ENCODE measurements at places on chromosomes 11 and 22.

- DNase-seq: no peak
These were observed 65.2 kb downstream of the PTPRJ start for GRCh38 chr11:48045536-48045935.

DNA sequence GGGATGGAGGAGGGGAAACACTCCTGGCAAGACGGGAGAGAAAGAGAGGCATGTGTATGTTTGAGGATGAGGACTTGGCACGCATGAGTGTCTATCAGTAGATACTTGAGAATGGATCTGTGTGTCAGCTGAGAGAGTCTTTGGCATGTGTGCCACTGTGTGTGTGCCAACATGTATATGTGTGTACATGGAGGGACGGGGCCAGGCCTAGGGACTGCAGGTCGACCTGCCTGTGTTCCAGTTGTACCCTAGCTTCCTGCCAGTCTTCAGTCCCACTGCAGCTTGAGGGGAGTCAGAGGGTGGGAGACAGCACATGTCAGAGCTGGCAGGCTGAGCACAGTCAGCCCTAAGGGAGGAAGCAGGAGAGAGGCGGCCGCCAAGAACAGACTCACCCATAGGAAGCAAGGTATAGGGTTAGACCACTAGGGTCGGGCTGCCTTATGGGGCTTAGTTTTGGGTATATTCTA lies 5.6 kb downstream of the CLCF1 start:
- DNase-seq: no peak

GRCh38 chr22:41891407-41891806 lies 23.5 kb downstream of the SHISA8 start:
- DNase-seq: no peak

DNA sequence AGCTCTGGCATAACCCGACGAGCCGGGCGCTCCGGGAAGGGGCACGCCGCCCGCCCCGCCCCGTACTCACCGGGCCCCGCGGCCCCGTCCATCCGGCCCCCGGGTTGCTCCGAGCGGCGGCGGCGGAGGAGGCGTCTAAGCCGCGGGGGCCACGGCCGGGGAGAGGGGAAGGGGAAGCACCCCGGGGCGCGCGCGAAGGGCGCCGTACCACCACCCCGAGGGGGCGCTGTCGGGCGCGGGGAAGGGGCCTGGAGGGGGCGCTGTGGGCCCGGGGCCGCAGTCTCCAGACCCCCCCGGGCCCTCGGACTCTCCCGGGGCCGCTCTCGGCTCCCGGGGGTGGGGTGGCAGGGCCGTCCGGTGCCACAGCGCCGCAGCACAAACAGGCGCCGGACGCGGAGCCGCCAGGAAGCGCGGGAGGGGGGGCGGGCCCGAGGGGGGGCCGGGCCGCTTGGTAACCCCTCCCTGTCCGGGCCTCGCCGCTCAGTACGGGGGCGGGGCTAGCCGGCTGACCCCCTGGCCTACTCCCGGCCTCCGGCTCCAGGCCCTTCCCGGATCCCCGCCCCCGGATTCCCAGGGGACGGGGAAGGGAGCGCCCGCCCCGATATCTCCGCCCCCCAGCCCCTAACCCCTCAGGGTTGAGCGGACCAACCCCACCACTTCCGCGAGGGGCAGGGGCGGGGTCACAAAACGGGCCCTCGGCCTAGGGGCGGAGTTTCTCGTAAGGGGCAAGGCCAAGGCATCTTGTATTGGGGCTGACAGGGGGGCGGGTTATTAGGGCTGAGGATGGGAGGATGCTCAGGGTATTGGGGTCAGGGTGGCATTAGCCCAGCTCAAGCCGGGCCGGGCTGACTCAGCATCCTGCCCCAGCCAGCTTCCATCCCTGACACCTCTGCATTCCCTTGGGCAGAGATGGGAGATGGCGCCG lies at the start of the genes EML3 and ROM1:
Gene EML3, minus strand, starts transcription at position 410 of the 925 bp plus-strand sequence. Its CDS starts 318 bp downstream, at position 92.
Gene ROM1, plus strand, starts transcription at position 892 of the 925 bp plus-strand sequence. Its CDS starts 25 bp downstream, at position 917.
- peak; percentile 96 for DNase-seq

- DNase-seq: peak; percentile 14
These were observed 31.7 kb upstream of the CSNK1E start for GRCh38 chr22:38348751-38349496.

DNA sequence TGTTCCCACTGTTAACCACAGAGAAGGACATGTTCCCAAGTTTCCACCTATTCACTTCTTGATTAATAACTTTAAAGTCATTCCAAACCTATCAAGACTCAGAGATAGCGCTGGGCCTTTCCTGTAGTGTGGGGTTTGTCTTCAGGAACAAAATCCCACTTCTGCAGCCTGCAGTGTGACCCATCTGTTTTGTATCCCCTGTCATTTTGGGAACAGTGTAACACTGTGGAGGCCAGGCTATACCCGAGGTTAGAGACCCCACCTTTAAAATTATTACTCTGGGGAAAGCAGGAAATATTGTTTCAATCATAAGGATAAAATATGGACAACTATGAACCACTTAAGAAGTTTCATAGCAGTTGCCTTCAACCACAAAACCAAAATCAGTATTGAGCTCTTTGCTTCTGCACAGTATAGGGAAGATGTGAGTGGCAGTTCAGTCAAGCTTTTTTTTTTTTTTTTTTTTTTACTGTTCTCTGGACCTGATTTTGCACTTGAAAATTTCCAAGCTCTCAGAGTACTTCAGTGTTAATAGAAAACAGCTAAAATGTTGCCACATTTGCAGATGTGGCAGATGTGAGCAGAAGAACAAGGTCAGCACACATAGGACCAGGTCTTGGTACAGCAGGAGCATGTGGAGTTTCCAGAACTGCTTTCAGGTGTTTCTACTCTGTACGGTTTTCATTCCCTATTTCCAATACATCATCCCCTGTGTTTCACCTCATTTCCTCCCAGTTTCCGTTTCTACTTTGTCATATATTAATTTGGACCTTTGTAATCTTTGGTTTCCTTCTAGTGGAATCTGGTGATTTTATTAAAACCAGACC lies 121.5 kb downstream of the MAML2 start:
- DNase-seq: no peak

GRCh38 chr22:32991353-32992101 lies 66.7 kb downstream of the SYN3 start:
- no peak for DNase-seq

- no peak for DNase-seq
These were observed 22.8 kb upstream of the GPR83 start for GRCh38 chr11:94424011-94424410.

DNA sequence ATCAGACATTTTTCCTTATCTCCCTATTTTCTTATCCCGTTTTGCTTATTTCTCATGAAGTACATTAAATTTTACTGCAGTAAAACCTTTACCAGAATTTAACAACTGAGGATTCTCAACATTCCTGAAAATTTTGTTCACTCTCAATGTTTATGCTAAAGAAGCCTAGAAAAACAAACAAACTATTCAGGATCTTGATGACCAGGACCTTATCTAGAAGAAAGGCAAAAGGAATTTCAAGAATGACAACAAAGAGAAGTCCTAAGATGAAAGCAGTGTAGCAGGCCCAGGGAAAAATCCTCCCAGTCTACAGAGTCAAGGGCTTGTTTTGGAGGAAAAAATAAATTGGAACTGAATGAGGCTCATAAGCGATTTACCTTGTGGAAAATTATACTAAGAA lies 283.3 kb upstream of the ARHGAP42 start:
- DNase-seq: no peak

GRCh38 chr11:86748296-86748695 lies 52.0 kb upstream of the PRSS23 start:
- DNase-seq: no peak

- no peak for DNase-seq
These were observed 241.0 kb downstream of the TENM4 start for GRCh38 chr11:79199729-79200354.

GRCh38 chr11:96338910-96339705 lies 3.9 kb downstream of the MAML2 start:
- peak; percentile 59 for DNase-seq

DNA sequence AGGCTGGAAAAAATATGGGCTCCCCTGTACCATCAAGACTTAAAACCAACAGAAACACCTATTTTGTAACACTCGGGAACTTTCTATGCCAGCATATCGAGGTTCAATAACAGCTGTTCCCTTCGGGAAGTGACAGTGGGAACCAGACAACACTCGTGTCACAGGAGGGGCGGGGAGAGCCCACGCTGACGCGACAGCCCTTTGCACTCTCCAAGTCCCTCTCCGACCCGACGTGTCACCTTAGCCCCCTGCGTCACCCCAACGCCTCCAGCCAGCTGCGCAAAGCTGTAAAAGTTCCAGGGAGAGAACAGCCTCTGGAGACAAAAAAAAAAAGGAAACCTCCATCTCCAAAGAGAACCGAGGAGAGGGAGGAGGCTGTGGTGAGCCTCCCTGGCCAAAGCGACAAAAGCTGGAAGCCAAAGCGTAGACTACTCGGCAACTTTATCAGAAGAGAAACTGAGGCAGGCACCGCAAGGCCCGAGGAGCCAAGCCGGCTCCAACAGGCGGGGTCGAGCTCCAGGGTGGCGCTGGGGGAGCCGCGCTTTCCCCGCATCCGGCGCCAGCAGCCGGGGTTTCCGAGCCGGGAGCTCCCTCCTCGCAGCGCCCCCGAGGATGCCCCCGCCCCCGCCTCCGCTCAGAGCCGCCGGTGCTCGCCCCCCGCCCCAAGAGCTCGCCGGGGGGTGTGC lies 751 bp downstream of the ARFGAP3 start:
- DNase-seq: peak; percentile 57

GRCh38 chr11:19670030-19670791 lies 42.4 kb upstream of the NAV2 start:
- no peak for DNase-seq

DNA sequence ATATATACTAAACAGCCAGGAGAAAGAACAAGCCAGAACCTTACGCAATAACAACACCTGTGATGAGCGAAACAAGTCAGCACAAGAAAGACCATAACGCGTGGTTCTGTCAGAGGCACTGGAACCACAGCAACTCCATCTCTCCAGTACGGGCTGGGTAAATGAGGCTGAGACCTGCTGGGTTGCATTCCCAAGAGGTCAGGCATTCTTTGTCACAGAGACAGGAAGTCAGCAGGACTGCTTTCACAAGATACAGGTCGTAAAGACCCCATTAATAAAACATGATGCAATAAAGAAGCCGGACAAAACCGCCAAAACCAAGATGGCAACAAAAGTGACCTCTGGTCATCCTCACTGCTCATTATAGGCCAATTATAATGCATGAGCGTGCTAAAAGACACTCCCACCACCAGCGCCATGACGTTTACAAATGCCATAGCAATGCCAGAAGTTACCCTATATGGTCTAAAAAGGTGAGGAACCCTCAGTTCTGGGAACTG lies 21.7 kb downstream of the TPST2 start:
- no peak for DNase-seq

DNA sequence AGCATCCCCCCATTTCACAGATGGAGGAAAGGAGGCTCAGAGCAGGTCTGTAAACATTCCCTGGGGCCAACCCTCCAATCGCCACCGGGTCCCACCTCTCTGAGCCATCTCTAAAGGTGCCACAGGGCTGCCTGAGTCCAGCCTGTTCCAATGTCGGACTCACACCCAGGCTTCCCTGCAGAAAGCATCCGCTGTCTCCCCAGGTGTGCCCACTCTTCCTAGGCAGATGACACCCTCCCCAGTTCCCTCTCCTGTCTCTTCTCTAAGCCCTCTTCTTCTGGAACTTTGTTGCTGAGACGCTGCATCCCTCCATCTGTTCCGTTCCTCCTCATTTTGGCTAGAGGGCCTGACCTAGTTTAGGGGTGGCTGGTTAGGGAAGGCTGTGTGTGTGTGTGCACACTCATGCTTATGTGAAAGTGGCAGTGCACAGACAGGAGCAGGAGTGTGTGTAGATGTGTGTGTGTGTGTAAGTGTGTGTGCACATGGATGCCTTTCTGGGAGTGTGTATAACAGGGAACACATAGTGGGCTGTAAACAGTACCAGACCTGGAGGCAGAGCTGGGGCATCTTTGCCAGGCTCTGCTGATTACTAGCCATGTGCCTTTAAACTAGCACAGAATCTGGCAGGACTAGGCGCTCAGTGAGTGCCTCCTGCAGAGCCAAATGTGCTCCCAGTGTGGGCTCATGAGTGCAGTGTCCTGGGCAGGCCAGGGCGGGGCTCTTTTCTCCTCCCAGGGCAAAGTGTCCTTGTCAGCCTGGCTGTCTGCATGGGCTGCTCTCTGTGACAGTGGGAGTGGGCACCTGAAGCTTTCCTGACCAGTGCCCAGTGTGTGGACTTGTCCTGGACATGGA lies 77.3 kb upstream of the NECTIN1 start:
- DNase-seq: no peak

GRCh38 chr11:1862588-1863351 lies 9.9 kb downstream of the LSP1 start:
- DNase-seq: no peak

GRCh38 chr11:64750361-64751054 lies 6.6 kb upstream of the RASGRP2 start:
- DNase-seq: no peak

- DNase-seq: no peak
These were observed 5.1 kb downstream of the C11orf42 start for GRCh38 chr11:6210274-6210955.

GRCh38 chr11:118078911-118079411 lies 2.1 kb downstream of the TMPRSS4 start:
- no peak for DNase-seq

DNA sequence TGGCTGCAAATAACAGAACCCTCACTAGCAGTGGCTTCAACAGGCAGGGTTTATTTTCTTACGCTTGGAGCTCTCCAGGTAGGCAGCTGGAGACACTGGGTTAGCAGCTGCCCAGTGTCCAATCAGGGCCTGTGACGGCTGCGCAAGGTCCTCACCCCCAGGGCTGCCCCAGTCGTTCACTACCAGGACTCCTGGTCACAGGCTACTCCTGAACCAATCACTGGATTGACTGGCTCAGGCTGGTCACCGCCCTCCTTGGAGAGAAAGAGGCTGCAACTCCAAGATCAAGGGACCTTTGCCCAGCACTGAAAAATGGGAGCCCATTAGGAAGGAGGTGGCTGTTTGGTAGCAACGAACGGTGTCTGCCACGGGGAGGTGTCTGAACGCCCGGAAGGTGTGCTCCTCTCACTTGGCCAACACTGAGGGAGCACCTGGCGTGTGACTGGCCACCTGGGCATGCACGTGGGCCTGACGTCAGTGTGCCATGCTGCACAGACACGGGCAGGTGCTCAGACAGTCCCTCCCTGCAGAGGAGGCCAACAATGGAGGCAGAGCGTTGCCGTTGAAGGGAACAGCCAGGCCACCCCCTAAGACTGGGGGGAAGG lies 5.1 kb downstream of the ARSA start:
- DNase-seq: no peak

DNA sequence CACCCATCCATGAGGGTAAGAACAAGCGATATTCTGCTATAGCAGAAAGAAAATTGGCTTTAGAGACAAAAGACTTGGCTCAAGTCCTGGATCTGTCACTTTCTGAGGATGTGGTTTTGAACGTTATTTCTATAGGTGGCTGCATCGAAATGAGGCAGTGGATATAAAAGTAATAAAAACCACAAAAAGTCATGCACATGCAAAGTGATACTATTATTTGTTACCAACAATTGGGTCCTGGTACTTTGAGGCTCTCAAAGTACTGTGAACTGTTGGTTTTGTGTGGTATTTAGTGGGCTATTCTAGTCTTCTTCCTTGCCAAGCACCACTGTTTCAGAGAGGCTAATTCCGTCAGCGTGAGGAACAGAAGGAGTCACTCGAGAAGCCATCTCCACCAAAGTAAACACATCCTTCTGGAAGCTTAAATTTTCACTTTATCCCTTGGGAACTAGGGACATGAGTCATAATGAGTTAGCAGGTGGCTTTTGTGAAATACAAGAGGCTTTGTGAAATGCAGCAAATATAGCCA lies 13.1 kb downstream of the UBASH3B start:
- no peak for DNase-seq

Data from activated T-cell treated with anti-CD3 and anti-CD28 coated beads, Interleukin-2, amount 50 U/mL, for 48 hours (primary cell).